ENCODE measurements at places on chromosomes 16 and 17.

DNA sequence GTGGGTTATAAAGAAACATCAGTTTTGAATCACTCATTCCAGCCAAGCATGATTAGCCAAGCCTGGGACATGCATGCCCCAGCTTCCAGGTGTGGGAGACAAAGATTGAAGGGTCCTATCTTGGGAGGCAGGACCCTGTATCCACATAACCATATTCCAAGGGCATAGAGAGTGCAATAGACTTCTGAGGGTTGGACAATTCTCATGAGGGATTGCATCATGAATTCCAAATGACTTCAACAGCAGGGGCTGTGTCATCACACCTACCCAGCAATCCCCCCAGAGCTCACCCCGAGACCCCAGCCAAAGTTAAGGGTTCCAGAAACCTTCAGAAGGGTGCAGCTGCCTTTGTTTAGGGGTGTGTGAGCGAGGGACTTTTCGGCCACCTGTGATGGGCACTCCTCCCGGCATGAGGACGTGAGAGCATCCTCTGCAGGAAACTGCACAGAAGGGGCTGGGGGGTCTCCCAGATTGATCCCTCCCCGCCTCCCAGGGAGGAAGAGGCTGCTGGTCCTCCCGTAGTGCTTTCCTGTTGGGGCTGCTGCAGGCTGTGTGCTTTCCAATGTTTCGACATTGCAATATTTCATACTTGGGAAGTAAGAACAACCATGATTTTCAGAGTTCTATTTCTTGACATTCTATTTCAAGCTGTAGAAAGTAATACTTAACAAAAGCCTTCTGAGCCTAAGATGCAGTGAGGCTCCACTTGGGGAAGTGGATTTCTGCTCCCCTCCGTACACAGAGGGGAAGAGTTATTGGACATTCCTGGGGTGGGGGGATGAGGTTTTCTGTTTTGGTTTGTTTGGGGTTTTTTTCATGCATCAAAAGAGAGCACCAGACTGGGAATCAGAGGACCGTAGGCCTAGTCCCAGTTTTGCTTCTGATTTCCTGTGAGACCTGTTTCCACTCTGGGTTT lies 13.3 kb upstream of the PITPNM3 start:
- DNase-seq = no peak

DNA sequence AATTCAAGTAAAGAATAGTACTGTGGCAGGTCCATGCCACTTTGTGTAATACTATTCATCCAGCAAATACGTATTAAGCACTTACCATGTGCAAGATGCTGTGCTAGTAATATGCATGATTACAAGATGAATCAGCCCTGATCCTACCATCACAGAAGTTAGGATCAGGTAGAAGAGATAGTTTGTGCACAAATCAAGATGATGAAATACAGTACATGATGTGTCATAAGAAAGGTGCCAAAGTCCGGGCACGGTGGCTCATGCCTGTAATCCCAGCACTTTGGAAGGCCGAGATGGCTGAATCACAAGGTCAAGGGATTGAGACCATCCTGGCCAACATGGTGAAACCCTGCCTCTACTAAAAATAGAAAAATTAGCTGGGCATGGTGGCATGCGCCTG lies 10.9 kb downstream of the COG4 start:
- DNase-seq = peak; percentile 79

DNA sequence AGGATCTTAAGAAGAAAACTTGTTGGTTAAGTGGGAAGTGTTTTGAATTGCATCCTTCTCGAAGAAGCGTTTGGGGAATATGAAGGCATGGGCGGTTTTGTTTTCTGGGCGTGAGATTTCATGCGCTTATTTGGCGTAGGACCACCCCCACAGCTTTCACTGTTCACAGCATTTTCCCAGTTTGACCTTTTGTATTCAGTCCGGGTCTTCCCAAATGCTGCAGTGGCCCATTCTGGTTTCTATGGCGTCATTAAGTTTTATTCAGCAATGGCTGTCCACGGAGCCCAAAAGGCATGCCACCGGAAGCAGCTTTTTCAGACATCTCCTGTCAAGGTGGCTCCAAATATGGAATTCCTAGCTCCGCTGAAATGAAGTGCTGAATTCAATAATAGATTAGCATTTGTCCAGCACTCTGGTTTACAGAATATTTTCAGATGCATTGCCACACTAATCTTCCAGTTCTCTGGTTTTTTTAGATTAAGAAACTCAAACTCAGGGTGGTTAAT lies 90.6 kb upstream of the FBXO47 start:
- DNase-seq = no peak

DNA sequence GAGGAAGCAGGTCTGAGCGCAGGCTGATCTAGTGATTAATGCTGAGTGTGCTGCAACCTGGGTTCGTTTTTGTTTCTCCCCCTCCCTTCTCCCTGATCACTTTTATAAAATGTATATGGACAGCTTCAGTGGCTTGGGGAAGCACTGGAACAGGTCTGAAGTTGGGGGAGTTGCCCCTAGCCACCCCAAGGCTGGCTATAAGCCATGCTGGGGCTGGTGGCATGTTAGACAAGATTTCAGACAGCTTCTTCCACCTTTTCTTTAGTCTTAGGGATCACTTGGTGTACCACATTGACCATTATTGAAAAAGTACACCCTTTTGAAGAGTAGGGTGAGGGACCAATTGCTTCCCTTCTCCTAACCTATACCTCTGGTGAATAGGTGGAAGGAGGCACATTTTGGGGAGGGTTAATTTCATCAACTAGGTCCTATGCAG lies 3.8 kb upstream of the VAC14 start:
- DNase-seq = no peak

DNA sequence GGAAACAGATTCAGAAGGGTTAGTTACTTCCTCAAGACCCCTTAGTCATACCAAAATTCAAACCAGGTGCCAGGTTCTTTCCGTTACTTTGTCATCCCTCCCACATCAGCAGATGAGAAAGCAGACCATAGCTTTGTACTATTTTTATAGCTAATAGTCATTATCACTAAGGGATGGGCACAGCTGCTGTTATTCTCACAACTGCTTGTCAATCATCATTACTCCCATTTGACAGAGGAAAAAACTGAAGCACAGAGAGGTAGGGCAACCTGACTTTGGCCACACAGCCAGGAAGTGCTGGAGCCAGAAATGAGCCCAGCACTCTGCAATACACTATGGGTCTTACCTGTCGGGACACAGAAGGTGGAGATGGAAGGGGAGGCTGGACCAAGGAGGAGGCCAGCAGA lies 30.0 kb downstream of the TEKT5 start:
- no peak for DNase-seq

GRCh38 chr16:22668318-22668717 lies 145.6 kb upstream of the HS3ST2 start:
- DNase-seq = no peak
